ENCODE measurements at places on chromosomes 12 and 14.

- no peak for DNase-seq
These were observed 158.3 kb downstream of the KIF26A start for GRCh38 chr14:104296388-104297312.

DNA sequence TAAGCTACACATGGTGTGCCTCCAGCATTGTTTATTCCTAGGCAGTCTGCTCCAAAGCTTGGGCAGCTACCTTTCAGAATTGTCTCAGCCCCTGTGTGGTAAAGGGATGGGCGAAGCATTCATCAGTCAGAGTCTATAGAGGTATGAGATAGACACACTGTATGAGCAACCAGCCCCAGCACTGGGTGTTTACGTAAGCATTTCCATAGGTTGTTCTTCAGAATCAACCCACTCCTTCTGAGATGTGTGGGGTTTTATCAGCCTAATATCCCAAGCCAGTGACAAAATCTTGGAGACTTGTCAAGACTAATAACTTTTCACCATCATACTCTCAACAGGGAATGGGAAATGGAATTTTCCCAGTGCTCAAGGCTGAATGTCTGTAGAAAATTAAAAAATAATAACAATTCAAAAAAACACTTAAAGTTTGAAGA, 98.2 kb downstream of the BTG1 start:
- DNase-seq, result peak; percentile 60

DNA sequence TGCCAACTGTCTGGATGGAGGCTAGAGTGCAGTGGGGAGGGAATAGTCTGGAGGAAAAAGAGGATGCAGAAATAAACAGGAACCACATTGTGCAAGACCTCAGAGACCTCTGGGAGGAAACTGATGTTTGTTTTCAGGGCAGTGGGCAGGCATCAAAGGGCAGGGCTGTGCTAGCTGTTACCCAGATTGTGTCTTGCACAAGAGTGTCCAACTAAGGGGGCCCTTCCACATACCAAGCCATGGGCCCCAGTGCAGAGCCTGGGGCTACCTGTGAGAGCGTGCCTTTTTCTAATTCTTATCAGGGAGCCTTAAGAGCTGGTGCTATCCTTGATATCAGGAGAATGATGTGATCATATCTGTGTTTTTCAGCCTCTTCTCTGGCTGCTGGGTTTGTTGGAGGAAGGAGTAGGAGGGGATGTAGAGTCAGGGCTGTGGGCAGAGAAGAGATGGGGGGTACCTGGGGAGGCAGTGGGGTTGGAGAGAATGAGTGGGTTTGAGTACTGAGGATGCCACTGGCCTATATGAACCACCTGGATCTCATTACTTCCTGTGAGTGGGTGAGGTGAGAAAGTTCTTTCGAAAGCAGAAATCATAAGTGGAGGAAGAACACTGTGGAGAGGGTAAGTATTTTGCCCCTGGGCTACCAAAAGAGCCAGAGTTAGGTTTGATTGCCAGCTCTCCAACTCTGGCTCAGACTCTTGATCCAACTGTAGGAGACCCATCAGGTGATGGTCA, 259.2 kb upstream of the CRY1 start:
- DNase-seq, result no peak

DNA sequence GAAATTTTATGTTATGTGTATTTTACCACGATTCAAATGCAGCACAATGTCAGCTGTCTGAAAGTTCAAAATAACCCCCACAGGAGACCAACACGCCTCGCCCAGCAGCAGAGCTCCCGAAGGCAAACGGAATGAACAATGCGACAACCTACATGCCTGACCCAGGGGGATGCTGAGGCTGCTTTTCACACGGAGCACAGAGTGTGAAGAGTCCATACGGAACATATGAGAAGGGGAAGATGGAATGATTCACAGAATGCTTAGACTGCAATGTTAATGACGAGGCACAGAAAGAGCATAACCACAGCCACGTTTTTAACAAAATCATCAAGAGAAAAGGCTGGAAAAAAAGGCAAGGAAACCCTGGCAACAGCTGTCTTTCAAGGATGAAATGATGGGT, 22.6 kb downstream of the ZFYVE21 start:
- no peak for DNase-seq

GRCh38 chr12:108316176-108317086, 22.7 kb downstream of the CMKLR1 start:
- DNase-seq, result no peak

DNA sequence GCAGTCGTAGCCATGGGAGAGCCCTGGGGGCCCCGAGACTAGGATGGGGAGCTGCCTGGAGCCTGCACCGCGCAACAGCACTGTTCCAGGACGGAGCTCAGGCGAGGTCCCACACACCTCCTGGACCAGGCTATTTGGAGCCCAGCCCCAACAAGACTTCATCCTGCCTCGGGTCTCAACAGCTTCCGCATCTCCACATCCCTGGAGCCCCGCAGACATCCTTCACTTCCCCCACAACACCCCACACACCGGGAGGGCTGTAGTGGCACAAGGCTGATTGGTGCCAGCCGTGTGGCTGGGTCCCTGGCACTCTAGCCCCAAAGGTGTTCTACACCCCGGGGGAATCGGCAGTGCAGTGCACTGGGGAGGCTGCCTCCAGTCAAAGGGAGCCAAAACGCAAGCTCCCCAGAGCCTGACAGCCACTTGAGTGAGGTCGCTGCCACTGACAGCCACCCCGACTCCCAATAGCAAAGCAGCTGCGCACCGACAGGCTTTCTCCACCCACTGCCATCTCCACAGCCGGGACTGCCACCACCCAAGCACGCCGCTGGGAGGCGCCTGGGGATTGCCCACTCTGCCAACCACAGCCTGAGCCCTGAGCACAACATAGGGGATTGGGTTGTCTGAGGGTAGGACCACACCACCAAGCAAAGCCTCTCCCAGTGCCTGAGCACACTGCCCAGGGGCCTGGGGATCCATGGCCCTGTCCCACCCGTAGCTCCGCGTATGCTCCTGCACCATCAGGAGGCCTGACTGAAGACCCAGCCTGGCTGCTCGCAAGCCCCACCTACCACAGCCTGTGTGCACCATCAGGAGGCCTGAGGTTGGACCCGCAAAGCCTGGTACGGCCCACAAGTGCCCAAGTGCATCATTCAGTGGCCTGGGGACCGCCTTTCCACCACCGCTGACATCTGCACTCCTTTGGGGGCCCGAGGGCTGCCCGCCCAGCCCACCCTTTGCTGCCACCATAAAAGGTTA, 13.2 kb upstream of the KLRF1 start:
- peak; percentile 94 for DNase-seq

DNA sequence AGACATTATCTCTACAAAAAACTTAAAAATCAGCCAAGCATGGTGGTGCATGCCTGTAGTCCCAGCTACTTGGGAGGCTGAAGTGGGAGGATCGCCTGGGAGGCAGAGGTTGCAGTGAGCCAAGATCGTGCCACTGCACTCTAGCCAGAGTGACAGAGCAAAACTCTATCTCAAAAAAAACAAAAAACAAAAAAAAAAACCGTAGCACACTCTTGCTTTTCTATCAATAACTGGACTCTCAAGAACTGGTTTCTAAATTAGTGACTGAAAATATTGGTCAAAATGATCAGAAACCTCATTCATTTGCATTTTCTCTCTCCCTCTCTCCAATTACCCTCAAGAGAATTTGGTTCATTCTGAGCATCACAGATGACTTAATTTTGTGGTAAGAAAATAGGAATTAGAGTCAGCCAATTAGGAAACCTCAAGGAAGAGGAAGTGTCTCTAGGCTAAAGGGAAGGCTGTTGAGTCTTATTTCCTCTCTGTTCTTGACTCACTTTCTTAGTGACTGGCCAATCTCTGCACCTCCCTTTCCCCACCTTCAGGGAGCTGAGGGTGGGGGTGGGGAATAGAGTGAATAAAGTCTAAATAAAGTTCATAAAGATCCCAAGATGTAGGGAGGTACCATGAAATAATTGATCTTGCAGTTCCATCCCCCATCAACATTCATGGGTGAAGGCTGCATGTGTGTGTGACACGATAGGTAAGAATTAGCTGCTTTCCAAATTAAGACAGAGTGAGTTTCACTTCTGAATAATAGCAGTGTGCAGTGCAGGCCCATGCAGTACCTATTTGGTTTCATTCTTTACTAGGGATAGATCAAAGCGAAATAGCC, 6.8 kb upstream of the PSMA6 start:
- DNase-seq, result peak; percentile 13

DNA sequence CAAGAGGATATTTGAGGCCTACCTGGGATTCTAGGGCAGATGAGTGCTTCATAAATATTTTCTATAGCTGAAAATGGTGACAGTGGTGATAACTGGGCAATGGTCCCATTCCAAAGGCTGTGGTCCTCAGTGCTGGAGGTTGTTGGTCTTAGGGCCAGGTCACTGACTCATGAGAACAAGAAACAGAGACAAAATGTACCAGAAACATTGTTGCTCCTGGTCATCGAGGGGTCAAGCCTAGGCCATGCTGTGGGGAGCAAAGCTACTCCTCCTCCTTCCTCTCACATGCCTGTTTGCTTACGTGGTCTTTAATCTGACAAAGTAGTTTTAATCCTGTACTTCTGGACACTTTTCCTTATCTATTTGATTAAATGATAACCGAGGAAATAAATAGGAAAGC, 33.8 kb downstream of the ERG28 start:
- DNase-seq, result no peak

DNA sequence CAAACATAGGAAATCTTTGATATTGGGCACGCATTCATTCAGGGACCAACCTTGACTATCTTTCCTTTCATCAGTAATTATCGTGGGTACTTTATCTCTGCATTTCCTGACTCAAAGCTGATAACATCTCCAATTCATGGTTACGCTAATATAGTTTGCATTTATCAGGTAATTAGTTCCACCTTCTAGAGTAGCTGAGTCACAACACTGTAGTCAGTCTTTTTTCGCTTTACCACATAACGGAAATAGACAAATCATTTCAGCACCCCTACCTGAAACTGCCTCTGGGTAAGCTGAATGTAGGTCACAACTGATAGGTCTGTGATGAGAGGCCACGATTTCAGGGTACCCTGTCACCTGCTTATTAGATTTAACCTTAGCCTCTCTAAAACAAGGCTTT, 36.7 kb upstream of the IL22 start:
- peak; percentile 32 for DNase-seq

DNA sequence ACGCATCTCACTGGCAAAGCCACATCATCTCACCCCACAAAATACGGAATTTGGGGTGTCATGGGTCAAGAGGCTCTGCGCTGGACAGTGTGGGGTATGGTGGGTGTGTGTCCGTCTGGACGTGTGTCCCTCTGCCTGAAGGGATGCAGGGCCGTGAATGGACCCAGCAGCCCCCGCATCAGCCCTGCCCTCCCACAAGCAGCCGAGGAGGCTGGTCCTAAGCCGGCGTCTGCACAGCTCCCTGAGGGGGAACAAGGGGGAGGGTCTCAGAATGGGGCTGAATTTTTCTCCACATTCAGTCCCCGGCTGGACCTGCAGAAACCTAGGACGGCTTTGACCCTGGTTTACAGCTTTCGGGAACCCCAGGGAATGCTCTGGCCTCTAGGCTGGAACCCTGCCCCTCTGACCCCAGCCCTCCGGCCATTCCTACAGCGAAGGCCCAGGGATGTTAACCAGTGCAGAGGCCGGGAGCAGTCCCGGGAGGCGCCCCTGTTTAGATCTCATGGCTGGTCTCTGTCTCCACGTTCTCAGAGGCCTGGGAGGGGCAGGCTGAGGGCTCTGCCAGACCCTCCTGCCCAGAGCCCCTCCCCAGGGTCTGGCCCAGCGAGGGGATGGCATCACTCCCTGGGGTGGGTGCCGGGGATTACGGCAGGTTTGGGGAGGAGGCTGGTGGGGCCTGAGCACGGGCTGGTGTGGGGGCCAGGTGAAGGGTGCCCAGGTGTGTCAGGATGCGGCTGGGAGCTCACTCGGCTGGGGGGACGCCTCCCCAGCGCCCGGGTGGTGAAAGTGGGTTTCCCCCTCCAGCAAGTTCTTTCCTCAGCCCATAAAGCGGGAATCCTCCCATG, 156.5 kb upstream of the C14orf180 start:
- DNase-seq, result no peak

DNA sequence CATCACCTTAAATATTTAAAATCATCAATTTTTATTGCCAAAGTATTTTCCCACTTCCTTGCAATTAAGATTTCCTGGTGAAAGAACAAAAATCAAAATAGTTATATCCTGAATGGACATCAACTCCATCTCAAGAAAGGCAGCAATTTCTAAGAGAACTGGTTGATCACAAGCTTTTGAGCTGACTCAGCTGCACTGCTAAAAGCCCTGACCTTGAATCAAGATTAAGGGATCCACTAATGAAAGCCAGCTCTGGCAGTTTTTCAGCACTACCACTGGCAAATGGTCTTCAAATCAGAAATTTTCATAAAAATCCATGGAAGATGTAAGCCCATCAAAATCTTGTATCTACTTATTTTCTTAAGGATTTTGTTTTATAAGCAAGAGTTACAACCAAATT, 123.4 kb downstream of the SLC6A15 start:
- DNase-seq, result no peak

- no peak for DNase-seq
These were observed 367.6 kb upstream of the PRICKLE1 start for GRCh38 chr12:42957136-42957535.

DNA sequence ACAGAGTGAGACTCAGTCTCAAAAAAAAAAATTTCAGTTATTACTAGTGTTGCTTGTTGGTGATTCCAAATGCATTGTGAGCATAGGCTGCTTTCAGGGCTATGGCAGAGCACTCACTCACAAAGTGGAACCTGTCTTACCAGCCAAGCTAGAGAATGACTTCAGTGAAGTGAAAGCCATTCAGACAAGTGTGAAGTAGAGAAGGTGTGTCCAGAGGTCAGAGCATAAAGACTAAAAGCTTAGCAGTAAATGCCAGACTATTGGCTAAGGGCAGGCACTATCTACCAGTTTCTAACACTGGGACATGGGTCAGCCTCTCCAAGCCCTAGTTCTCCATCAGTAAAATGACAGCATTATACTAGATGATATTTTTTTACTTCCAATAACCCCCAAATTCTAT, 12.7 kb downstream of the PPP1R36 start:
- no peak for DNase-seq

DNA sequence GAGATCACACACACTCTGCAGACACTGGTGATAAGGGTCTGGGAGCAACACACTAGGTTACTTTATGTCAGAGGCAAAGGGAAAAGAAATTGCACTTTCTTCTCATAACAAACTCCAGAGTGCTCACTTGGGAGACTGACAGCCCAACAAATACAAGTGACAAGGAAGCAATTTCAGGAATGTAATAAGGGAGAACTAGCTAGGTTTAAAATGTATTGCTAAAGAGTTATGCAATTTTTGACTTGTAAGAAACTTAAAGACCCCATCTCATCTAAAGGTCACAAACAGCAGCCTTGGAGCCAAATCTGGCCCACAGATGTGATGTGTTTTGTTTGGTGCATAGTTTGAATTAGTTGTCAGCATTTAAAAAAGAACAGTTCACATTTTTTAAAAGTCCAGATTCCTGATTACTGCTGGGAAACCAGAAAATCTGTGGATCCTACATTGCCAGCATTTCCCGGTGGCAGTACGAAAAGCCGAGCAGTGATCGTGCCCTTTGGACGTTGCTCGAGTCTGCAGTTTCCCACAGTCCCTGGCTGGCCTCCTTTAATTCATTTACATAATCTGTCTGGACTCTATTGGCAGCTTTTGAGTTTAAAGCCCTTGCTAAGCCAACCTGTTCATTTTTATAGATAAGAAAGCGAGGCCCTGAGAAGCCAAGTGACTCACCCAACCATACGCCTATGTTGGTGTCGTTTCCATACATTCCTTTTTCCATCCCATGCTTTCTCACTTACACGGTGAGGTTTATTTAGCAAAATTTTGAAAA, 42.0 kb upstream of the ETV6 start:
- no peak for DNase-seq

Measured in CD4-positive, alpha-beta T cell treated with Interleukin-17A for 4 hours (primary cell).